Cerebellar cortex (tissue), 1 donor: ENCODE measurements at places on chromosomes 5 and 9.

DNA sequence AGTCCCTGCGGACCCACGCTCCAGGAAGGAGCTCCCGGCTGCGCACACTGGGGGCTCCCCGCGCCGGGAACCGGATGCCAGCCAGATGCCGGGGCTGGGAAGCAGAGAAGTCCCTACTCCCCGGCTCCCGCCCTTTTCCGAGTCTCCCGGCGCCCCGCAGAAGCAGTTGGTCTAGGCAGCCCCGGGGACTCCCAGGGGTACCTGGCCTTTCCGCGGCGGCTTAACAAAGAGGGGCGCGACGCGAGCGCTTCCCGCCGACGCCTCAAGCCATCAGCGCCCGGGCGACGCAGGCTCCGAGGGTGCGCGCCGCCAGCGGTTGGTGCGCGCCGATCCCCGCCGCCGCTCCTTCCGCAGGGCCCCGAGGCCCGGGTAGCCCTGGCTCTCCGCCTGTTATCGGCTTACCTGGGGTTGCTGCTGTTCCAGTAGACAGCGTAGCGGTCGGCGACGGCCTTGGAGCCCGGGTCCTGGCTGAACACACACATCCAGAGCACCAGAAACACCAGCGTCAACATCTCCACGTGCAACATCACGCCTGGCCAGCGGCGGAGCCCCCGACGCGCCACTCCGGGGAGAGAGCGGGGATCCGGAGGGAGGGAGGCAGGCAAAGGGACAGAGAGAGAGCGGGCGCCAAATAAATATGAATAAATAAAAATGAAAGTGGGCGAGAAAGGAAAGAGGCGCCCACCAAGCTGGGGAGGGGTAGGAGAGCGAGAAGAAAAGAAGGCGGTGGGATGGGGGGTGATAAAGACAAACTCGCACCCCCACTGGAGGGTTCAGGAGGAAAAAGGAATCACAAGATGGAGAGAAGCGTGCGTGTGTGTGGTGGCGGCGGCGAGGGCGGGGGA is 428 bp downstream of the EFNA5 start:
- DNase-seq, result no peak

- no peak for DNase-seq
Measured at GRCh38 chr5:167982-168660, 23.2 kb upstream of the LRRC14B start.

DNA sequence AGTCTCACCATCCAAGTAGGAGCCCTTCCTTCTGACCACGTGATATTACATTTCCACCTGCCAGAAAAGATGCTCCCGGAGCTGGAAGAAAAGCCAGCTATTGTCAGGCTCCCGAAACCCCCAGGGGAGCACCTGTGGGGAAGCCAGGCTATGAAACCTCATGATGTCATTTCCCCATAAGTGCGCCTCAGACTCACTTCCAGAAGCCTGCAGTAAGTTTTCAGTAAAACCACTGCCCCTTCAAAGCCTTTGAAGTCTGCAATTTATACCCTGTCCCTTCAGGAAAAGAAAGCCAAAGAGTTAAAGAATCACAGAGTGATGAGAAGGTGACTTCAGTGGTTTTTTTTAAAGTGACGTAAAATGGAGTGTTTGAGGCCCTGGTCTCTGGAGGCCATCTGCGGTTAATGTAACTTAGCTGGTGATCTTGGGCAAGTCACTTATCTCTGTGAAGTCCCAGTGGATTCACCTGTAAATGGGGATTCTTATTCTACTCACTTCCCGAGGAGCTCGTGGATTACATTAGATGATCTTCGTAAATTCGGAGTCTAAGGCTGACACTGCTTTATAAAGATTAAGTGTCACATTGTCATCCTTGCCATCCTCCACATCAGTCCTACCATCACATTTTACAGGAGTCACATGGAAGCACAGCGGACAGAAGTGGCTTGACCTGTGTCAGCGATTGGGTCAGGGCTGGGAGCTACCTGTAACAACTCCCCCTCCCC is 2.6 kb upstream of the SEMA6A start:
- no peak for DNase-seq

- peak; percentile 98 for DNase-seq
Measured at GRCh38 chr5:81856948-81857928, 106.3 kb upstream of the SSBP2 start.

DNA sequence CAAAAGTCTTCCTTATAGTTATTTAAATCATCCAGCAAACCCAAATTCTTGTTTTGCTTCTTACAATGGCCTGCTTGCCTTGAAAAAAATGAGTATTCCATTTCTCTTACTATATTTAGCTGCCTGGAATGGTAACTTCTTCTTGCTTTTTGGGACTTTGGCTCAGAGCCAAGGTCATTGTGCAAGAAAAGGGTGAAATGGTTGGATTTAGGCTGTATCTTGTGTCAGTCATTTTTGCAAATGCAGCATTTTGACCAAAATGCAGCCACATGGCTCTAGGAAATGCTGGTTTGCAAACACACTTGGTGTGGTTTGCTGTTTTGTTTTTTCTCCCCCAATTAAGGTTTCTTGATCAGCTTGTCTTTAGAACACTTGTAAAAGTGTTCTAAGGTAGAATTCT is 133.3 kb upstream of the ELL2 start:
- DNase-seq, result no peak

- no peak for DNase-seq
Measured at GRCh38 chr5:115366223-115366622, 69.8 kb upstream of the CCDC112 start.

DNA sequence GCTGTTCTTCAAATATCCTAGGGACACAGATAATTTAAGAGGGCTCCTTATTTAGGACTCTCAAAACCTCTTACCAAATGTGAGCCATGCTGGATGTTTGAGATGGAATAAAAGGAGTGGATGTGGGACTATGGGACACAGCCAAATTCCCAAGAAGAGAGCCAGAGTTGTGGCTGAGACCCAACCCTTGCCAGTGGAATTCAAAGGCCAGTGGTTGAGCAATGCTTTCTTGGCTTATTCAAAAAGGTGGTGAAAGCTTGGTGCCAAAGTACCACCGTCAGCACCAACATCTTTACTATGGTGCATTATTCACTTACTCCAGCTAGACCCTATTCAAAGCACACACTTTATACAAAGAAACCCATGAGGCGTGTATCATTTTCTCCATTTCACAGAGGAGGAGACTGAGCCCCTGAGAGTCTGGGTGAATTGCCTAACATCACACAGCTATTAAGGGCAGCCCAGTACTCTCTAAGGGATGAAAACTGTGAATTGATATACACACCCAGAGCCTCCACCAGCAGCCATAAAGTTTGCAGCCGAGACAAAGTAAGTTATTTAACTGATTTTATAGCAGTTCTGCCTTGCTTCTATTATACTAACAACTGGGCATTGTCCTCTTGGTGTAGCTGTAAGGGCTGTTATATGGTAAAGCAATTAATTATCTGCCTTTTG is 391.7 kb downstream of the ACTL7B start:
- no peak for DNase-seq

DNA sequence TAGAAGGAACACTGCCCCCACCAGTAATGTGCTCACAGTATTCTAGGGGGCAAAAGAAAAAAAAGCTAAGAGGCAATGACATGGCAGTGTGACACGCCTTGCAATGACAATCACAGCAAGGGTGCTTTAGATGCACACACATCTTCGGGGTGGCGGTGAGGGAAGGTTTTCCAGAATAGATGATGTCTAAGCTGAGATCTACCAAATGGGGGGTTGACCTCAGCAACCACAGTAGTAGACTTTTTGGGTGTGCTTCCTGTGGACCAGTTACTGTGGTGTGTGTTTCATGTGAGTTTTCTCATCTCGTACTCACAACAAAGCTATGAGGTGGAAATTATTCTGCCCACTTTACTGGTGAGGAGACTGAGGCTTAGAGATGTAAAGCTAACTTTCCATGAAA is 10.2 kb upstream of the IL12B start:
- DNase-seq, result no peak

GRCh38 chr9:133006731-133007352 is 24.0 kb upstream of the GTF3C5 start:
- no peak for DNase-seq

GRCh38 chr5:116058346-116058936 is 26.2 kb downstream of the ARL14EPL start:
- no peak for DNase-seq

DNA sequence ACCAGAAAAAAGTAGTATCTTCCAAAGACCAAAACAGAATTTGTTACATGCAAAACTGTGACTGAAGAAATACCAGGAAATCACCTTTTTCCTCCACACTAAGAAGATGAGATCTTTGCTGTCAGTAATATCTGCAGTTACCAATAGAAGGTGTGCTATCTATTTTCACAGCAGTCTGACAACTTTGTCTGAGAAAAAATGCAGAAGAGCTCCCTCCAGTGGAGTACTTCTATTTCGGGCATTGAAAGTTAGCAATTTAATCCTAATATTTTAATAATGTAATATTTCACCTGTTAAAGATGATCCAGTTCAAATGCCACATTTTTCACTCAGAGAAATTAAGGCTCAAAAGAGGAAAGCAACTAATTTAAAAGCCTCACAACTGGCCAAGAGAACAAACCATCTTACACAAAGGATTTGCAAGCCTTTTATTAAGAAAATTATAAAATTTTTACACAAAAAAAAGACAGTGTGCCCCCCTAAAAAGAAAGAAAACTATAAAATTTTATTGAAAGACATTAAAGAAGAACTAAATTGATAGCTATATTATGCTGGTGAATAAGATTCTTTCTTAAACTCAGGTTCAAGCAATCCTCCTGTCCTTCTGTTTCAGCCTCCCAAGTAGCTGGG is 50.6 kb downstream of the DEPDC1B start:
- DNase-seq, result peak; percentile 39

- DNase-seq, result no peak
Measured at GRCh38 chr5:150625831-150626746, 14.4 kb upstream of the SYNPO start.

GRCh38 chr9:120616966-120617935 is 37.3 kb upstream of the CDK5RAP2 start:
- no peak for DNase-seq

GRCh38 chr9:35627575-35627974 is 9.4 kb upstream of the CD72 start:
- no peak for DNase-seq

- DNase-seq, result no peak
Measured at GRCh38 chr9:87083986-87084385, 136.7 kb upstream of the GAS1 start.
